NCI-H748 treated with DMSO at 0.1 percent for 48 hours (cell line): ENCODE measurements at places on chromosomes 6 and 20.
A peak's percentile ranks its signal among the peaks of the same experiment; 100 is the strongest.

DNA sequence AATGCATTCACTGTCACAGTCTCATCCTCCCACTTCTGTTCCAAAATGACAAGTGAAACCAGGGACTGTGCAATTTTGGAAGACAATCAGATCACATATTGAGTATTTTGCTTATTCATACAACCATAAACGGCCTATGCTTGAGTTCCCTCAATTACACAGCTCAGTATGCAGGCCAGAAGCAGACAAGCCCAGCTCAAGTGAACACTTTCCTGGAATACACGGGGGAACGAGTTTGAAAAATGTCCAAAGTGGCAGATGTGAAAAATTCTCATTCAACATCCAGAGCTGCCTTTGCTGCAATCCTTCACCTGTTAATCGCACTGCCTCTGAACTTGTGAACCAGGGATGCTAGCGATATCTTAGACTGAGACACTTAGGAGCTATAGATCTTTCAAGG, 190.2 kb downstream of the COL9A1 start:
- DNase-seq = no peak

GRCh38 chr6:51301962-51302361, 483.3 kb downstream of the TFAP2B start:
- no peak for DNase-seq

DNA sequence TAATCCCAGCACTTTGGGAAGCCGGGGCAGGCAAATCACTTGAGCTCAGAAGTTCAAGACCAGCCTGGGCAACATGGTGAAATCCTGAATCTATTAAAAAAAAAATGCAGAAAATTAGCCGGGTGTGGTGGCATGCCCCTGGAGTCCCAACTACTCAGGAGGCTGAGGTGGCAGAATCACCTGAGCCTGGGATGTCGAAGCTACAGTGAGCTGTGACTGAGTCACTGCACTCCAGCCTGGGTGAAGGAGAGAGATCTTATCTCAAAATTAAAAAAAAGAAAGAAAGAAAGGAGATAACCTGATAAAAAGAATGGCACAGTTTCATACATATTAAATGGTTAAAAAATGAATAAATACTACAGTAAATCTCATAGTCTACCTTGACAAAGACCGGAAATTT, 123.6 kb upstream of the TNFAIP3 start:
- no peak for DNase-seq

DNA sequence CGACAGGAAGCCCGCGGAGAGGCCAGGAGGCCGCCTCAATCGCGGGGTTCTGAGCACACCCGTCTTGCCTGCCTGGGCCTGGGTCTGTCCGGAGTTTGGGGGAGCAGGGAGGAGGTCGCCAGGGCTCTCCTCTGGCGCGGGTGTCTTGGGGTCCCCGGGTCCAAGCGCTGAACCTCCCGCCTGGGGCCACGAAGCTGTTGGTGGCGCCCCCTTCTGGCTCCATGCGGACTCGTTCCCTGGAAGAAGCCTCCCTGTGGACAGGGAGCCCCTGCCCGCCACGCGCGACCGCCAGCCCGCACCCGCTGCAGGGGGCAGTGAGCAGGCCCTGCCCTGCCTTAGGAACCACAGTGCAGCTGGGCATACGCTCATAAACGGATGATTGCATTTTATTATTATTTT, 44.7 kb downstream of the MCUR1 start:
- no peak for DNase-seq

DNA sequence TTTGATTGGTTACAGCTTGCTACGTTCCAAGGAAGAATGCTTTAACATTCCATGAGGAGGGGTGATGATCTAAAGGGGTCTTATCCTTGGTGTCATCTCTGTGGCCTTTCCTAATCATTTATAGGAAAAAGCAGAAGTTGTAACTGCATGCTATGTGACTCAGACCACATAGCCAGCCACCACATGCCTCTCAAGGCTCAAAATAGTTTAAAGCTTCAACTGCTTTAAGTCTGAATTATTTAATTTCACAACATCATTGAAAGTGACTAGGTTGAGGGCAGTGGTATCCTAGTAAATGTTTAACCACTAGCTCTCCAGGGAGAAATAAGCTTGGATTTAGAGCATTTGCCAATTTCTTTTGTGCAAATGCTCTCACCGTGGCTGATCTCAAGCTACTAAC, 29.7 kb downstream of the MC3R start:
- no peak for DNase-seq

DNA sequence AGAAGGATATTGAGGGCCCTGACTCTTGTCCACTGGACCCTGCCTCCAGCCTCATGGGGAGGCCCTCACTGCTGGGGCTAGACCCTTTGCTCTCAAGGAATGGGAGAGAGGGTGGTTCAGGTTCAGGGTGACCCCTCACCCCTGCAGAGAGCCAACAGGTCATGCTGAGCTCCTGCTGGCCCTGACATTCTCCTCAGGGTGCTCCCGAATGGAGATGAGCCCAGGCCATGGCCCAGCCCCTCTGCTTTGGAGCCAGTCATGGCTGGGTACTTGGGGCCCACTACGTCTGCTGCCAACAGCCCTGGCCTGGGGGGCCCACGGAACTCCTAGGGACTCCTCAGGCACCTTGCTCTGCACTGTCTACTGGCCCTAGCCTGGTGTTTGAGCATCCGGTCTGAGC, 49.2 kb upstream of the MLN start:
- DNase-seq = no peak

- no peak for DNase-seq
Observed at GRCh38 chr20:44208165-44208564, 2.4 kb downstream of the OSER1 start.

DNA sequence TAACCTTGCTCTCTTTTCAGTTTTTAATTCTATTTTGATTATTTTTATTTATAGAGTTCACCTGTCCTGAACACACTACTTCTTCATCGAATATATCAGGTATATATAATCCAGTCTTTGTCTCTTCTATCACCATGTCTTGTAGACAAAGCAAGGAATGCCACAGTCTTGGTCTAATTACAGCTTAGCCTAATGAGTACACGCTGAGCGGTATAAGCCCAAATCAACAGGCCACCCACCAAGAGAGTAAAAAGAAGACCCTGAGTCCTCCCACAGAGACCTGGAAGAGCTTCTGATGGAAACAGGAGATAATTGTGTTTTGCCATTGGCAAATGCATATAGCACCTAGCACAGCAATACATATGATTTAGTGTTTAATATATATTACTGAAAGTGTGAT, 68.7 kb upstream of the TCF21 start:
- DNase-seq = no peak

GRCh38 chr20:58642441-58642840, 8.6 kb upstream of the STX16 start:
- no peak for DNase-seq

- no peak for DNase-seq
Observed at GRCh38 chr20:19048995-19049501, 163.4 kb upstream of the SLC24A3 start.

DNA sequence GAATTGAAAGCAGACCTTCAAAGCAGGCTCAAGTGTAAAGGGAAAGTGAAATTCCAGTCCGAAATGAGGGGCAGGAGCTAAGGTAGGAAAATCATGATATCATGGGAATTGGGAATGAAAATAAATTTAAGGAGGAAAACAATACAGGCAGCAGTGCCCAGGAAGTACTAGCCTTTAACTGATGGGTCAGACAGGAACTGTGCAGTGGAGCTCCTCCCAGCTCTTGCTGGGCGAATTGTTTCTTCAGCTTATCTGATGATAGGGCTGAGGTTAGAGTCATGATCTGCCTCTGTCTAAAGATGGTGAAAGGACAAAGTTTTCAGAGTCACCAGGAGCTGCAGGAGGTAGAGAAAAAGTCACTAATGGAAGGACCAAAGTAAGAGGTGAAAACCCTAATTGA, 457.9 kb upstream of the PTCHD4 start:
- no peak for DNase-seq

- no peak for DNase-seq
Observed at GRCh38 chr6:84774157-84774984, 10.0 kb upstream of the TBX18 start.

GRCh38 chr6:107318100-107318736, 141.1 kb downstream of the PDSS2 start:
- peak; percentile 52 for DNase-seq

GRCh38 chr20:995170-995569, 6.9 kb downstream of the RSPO4 start:
- DNase-seq = no peak

- no peak for DNase-seq
Observed at GRCh38 chr6:9496837-9497236, 918.0 kb downstream of the TFAP2A start.

DNA sequence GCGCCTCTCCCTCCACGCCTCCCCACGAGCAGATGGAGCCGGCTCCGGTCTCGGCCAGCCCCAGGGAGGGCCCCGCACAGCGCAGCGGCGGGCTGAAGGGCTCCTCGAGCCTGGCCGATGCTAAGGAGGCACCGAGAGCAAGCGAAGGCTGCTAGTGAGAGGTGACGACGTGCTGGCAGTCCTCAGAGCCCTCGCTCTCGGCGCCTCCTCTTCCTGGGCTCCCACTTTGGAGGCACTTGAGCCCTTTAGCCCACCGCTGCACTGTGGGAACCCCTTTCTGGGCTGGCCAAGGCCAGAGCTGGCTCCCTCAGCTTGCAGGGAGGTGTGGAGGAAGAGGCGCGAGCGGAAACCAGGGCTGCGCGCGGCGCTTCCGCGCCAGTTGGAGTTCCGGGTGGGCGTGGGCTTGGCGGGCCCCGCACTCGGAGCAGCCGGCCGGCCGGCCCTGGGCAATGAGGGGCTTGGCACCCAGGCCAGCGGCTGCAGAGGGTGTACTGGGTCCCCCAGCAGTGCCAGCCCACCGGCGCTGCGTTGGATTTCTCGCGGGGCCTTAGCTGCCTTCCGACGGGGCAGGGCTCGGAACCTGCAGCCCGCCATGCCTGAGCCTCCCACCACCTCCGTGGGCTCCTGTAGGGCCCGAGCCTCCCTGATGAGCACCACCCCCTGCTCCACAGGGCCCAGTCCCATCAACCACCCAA, 2.5 kb upstream of the TMEM14C start:
- DNase-seq = peak; percentile 23

GRCh38 chr6:168218785-168219566, 100.6 kb downstream of the DACT2 start:
- no peak for DNase-seq

- DNase-seq = no peak
Observed at GRCh38 chr20:51011479-51011878, 11.4 kb downstream of the KCNG1 start.

DNA sequence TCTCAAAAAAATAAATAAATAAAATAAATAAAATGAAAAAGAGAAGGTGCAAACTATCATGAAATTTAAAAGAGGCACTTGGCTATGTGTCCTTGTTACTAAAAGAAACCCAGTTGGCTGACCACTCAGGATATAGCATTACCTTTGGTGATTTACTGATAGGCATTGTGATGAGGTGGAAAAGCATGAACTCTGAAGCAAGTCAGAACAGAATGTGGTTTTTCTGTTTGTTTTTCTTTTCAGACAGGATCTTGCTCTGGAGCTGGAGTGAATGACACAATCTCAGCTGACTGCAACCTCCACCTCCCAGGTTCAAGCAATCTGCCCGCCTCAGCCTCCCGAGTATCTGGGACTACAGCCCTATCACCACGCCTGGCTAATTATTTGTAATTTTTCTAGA, 31.9 kb downstream of the ZNF184 start:
- DNase-seq = no peak

- DNase-seq = no peak
Observed at GRCh38 chr6:14211562-14211942, 94.0 kb downstream of the CD83 start.

- no peak for DNase-seq
Observed at GRCh38 chr20:50049442-50050026, 63.4 kb downstream of the UBE2V1 start.

- no peak for DNase-seq
Observed at GRCh38 chr6:84095156-84095555, 61.6 kb downstream of the MRAP2 start.

DNA sequence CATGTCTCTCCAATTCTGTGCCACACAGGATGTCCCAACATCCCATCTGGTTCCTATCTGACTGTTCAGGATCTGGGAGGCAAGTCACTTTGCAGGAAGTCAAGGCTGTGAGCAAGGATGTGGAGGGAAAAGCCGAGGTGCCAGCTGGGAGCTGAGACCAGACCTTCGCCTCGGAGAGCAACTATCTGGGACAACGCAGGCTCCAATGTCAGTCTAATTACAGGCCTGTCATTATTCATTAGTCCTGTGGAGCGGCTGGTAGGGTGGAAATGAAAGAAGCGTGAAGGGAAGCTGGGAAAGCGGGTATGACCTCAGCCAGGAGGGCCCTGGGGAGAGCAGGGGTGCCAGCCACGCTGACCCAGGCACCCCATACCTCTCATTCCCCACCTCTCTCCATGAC, 147.3 kb downstream of the UNC5CL start:
- no peak for DNase-seq

DNA sequence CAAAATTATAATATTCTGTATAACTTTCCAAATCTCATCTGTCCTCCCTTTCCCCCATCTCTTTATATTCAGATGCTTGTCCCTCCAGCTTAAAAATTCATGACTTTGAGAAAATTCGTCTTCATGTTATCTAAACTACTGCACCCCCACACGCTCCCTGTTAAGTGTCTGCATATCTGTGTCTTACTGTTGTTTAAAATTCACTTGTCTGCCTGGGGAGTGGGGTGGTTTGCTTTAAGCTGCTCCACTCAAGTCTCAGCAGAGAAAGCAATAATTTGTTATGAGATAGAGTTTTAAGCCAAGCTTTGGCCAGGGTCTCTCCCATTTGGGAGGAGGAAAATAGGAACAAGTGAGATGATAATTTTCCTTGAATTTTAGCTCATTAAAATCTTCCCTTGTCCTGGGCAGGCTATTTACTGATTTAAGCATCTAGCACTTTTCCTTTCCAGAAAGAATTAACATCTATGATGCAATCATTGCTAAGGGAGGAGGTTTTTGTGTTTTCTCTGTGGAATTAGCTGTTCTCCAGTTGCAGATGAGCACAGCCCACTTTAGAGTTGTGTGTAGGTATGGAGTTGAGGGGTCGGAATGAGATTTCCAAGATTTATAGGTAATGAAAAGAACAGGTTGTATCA, 36.8 kb downstream of the MTHFD1L start:
- no peak for DNase-seq

GRCh38 chr20:44888226-44889103, 3.0 kb downstream of the YWHAB start:
- no peak for DNase-seq

DNA sequence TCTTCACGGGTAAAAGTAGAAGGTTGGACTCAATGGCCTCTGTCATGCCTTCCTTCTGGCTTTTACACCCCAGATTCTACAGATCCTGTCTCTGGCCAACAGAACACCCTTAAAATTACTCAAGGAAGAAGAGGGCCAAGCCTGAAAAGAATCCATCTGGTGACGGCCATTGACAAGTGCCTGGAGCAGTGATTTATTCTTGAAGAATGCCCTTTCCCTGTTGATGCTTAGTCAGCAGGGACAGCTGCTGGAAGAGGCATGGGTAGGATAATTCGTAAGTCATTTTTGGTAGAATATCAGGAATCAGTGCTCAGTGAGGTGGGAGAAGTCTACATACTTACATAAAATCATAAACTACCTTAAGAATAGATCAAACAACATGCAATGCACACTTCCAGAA, 397.9 kb downstream of the SAMD5 start:
- DNase-seq = no peak

DNA sequence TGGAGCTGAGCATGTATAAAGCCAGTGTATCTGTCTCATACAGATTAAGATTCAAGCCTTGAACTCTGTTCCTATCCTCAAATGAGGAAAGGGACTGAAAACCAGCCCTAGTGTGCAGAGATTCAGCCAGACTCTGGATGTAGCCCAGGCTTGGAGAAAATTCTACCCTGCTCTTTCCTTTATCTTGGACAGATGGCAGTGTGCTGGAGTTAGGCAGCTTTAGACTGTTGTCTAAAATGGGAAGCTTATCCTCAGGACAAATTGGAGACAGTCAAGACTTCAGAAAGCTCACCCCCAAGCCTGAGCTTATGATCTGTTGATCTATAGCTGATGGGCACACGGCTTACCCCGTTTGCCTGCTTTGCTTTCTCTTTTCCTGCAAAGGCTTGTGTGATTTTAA, 1057.6 kb downstream of the KIF16B start:
- no peak for DNase-seq
